Activated naive CD8-positive, alpha-beta T cell treated with anti-CD3 and anti-CD28 coated beads, Interleukin-2, amount 10 ng/mL, durations not matched to agents 7 days and 5 days (primary cell): ENCODE measurements at places on chromosomes 7 and 10. TPM values are rescaled to one million over a fixed set of nuclear protein-coding genes. Genes with fewer than 3 reads are reported as not detected.

KLF14 gene
- total RNA-seq, result not detected

MTURN gene
- total RNA-seq, result 9.7 TPM

SHH gene
- total RNA-seq, result not detected

EMX2 gene
- total RNA-seq, result not detected

ECHDC3 gene
- total RNA-seq, result 1.6 TPM

MMD2 gene
- not detected for total RNA-seq

GPR15LG gene
- total RNA-seq, result not detected

EGFR gene
- total RNA-seq, result not detected

ZNF398 gene
- total RNA-seq, result 15.6 TPM

ABCB4 gene
- not detected for total RNA-seq

GTPBP10 gene
- 31.1 TPM for total RNA-seq

SLC4A2 gene
- total RNA-seq, result 86.8 TPM

LRRD1 gene
- not detected for total RNA-seq

ICA1 gene
- total RNA-seq, result 0.91 TPM
